ENCODE measurements at places on chromosomes 1 and 21.

DNA sequence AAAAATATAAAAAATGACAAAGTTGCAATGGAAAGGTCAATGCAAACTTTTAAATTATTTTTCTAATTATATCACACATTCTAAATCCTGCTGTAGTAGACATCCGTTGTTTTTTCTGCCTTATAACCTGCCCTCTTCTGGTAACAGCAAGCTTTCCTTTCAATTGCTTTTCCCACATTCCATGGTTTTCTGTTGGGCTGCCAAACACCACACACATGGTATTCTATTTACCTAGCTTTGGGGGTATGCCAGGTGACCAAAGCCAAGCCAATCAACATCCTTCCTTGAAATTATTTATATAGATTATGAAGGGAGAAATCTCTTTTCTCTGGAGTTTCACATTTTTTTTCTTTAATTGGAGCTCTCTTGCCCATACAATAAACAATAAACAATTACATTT lies 3.4 kb upstream of the LAMC1 start:
- no peak for DNase-seq

- DNase-seq, result no peak
Measured at GRCh38 chr21:30257773-30258172, 25.0 kb downstream of the KRTAP24-1 start.

DNA sequence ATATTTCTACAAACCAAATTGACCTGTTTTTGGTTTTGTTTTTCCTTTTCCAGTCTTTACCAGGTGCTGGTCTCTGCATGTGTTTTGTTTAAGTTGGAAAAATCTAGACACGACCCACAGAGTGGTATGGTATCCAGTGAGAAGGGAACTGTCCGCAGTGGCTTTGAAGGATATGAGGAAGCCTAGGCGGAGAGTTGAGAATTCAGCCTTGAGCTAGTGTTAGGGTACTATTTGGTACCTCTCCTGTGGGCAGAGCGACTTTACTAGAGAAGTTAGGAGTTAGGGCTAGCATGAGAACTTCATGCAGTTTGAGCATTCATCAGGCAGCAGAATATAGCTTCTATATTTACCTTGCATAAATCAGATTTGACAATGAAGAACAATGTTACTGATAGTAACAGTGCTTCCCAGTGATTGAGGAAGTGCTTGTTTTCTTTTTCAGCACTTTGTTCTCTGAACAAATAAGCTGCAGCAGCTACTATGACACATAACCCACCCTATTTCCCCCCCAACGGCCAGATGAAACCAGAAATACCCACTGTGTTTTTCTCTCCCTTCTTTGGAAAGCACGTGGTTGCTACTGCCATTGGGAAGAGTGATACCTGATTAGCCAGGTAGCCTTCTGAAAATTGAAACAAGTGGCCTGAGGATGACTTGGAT lies 19.0 kb downstream of the MRPS6 start:
- no peak for DNase-seq

DNA sequence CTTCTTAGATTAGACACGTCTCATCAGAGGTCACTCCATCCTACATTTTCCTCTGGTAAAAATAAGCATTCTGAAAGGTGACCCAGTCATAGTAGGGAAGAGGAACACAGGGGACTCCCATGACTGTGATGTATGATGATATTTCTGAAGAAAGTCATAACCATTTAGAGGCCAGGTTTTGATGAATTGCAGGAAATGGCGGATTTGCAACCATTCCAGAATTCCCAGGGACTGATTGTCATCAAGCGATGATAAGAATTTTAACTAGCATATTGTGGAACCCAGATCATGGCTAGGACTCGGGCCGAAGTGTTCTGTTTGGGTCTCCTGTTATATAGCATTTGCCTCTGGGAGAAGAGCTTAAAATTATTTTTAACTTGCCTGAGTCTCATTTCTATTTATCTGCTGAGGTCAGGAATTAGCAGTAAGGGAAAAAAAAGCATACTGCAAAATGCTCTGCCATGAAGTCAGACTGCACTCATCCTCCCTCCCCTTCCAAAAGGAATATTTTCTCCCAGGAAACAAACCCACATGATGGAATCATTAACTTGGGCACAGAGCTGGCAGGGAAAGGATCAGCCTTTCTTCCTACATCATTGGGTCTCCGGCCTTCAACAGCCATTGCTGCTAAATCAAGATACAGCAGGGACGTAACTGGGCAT lies 286.7 kb downstream of the HLX start:
- no peak for DNase-seq

GRCh38 chr1:160425847-160426246 lies 25.5 kb downstream of the VANGL2 start:
- no peak for DNase-seq

GRCh38 chr1:168488138-168488537 lies 55.7 kb downstream of the XCL2 start:
- DNase-seq, result peak; percentile 82

DNA sequence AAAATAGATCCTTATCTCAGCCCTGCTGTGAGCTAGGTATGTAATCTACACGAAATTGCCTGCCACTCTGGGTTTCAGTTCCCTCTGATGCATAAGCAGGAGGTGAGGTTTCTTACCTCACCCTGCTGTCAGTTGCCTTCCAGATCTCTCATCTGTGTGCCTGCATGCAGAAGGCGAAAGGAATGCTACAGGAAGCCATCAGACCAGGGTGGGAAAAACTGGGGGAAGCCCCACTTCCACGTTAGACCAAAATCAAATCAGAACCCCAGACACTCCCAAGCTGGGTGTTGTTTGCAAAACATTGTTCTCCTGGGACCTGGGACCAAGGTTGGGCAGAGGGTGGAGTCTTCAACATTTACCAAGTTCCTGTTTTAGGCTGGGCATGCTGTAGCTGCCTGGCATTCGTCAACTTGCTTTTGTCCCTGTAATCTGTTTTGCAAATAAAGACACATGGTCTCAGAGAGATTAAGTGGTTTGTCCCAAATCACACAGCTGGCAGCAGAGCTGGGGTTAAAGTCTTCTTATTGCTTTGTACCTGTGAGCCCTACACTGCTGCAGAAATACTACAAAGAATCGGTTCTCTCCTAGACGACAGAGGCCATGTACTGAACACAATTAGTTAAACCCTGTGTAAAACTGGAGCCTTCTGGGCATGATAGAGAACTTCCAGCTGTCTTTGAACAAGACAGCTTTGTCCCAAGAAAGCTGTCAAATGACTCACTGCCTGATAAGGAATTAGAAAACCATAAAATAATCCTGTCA lies 389.7 kb upstream of the RUNX1 start:
- no peak for DNase-seq

- DNase-seq, result peak; percentile 28
Measured at GRCh38 chr1:153374071-153374470, 1.4 kb downstream of the S100A12 start.

DNA sequence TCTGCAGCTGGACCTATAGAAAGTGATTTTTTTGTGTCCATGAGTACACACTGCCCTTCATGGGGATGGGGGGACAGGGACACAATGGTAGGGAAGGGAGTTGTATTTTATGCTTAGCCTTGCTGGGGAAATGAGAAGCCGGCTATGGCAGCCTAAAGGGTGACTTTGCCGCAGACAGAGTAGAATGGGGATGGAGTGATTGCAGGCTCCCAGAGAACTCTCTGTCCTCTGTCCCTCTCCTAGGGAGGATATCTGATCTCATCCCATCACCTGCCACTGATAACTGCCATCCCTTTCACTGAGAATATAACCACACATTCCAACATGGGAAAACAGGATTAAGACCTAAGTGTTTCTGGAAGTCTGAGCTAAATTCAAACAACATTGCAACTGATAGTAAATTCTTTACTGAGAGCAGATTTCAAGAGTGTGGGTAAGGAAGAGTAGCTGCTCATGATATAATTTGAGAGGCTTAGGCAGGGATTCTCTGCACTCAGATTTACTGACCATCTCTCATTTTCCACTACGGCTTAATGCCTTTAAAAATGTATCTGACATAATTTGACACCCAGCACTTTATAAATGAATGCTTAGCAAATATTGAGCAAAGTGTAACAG lies 13.9 kb downstream of the SH2D1B start:
- no peak for DNase-seq

- no peak for DNase-seq
Measured at GRCh38 chr1:242086706-242087105, 87.8 kb upstream of the MAP1LC3C start.

GRCh38 chr1:203521074-203521794 lies 27.3 kb downstream of the OPTC start:
- DNase-seq, result no peak

GRCh38 chr1:246193537-246193936 lies 313.5 kb downstream of the SMYD3 start:
- no peak for DNase-seq

GRCh38 chr1:101295209-101295608 lies 58.4 kb downstream of the S1PR1 start:
- DNase-seq, result no peak

DNA sequence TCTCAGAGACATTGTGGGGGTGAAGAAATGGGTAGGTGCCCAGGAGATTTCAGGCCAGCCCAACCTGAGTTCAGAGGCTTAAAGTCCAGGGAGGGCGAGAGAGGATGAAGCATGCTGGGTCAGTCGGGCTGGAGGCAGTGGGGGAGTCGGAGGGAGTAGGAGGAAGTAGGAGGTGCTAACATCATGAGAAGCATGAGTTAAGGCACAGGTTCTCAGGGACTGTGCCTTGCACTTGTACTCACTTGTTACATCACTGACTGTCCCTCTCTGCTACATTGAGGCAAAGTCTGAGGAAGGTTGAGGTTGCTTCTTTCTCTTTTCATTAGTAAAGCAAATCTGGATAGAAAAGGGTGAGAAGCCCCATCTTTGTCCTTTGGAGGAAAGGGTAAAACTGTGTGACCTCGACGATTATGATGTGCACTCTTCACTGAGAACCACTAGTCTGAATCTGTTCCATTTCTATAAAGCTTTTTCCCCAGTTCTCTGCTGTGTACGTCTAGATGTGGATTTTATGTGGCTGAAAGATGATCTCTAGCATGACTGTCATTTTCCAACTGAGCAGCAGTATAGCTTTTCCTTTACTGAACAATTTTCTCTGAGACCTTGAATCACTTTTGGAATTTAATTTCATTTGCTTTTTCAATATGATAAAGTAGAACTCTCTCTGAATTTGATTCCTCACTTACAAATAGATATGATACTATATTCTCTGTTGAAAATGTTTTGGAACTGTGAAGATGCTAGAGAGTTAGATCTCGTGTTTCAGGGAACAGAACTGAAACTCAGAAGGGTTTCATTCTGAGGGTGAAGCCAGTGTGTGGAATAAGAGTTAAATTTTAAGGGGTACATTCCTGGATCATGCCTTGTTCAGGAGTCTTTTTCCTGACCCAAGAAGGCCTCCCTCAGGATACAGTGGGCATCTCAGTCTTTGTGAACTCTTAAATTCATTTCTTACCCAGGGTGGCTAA lies 94.6 kb downstream of the FGGY start:
- DNase-seq, result no peak

DNA sequence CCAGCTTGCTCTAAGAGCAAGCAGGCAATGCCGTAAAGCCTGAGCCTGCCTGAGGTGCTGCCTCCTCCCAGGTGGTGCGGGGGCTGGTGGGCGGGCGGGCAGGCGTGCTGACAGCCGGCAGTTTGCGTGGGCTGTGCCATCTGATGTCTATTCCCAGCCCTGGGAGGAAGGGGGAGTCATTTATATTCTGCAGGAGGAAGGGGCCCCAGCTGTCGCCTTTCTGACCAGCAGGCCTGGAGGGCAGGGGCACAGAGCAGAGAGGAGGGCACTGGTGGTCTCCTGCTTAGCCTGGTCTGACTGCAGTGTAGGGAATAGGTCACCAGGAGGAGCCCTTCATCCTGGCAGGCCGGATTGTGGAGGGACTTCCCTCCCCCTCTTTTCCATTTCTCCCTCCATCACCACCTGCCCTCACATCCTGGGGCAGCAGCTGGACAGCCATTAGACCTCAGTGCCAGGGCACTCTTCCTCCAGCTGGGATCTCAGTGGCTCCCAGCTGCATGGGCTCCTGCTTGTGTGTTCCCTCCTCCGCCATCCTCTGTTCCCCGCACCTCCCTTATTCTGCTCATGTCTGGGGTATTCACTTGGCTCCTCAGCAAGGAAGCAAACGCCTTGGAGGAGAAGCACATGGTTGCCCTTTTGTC lies 4.4 kb downstream of the CYB561D1 start:
- DNase-seq, result no peak

- no peak for DNase-seq
Measured at GRCh38 chr1:158024737-158025136, 31.3 kb downstream of the KIRREL1 start.

GRCh38 chr1:88284066-88284465 lies 400.0 kb upstream of the PKN2 start:
- DNase-seq, result no peak

- DNase-seq, result no peak
Measured at GRCh38 chr21:19510653-19511052, 1107.1 kb upstream of the TMPRSS15 start.

Data from suprapubic skin (tissue), 4 donors.